NCI-H524 (cell line): ENCODE measurements at places on chromosomes 16 and 17.

- DNase-seq = no peak
Measured at GRCh38 chr17:40457369-40457768, 14.1 kb downstream of the IGFBP4 start.

DNA sequence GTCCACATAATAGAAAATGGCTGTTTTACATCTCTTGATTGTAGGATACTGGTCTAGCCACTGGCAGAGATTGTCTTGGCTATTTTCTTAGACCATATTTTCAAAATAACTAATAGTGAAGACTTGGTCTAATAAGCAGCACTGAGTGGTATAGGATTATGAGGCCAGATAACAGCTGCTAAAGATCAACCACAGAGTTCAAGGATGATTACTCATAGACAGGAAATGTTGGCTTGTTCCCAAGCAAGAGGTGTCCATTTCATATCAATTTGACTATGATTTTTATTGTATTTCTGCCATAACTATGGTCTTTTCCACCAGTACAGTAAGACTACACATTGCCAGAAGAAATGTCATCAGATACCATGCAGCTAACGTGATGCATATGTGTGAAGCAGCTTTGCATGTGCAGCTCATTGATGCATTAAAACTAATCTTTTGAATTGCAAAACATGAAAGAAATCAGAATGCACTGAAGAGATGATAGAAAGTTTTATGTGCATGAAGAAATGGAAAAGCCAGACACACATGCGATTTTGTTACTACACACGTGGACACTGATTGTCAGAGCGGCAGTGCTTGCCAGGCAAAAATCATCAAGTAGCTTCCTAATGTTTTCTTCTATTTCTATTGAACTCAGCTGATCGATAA, 693.3 kb downstream of the CDH11 start:
- peak; percentile 90 for DNase-seq

DNA sequence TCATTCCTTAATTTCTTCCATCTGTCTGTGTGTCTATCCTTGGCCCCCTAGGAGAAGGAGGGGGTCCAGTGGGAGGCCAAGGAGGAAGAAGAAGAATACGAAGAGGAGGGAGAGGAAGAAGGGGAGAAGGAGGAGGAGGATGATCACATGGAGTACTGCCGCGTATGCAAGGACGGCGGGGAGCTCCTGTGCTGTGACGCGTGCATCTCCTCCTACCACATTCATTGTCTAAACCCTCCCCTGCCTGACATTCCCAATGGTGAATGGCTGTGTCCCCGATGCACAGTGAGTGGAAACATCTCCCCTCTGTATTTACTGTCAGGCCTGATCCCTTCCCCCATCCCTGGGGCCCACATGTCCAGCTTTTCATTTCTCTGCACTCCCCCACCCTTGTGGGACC, 6.3 kb downstream of the CHD3 start:
- DNase-seq = no peak

DNA sequence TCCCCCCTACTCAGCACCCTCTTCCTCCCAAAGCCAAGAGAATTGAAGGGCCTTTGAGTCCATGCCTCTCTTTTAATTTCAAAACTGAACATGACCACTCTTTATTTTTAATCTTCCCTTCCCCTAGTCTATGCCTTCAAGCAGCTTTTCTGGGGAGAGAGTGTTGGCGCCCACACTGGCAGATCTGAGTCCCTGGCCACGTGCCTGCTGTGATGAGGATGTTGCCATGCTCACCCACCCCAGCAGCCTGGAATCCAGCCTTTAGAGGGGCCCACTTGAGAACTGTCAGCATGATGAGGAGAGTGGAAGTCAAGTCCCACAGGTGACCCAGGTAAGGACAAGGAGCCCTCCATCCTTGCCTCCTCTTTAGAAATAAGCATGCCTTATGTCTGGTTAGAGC, 20.3 kb upstream of the CACNG3 start:
- DNase-seq = no peak

DNA sequence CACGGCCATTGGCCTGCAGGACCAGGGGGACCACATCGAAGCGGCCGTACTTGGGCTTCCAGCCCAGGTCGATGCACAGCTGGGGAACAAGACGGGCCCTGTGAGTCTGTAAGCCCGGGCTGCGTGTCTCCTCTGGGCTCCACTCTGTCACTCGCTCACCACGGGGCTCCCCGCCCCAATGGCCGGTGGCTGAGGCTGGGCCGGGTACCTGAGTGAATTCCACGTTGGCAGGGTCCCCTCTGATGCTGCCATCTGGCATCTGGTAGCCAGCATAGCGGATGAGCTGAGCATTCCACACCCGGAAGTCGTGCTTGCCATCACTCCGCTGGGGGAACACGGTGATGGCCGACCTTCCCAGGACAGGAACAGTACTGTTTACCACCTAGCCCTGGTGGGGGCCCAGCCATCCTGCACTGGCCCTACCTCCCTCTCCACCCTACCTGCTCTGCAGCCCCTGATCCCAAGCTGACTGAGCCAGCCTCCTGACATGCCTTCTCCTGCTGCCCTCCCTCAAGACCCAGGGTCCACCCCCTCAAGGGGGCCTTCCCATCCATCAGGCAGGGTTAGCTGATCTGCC, 19.4 kb downstream of the NOS2 start:
- DNase-seq = no peak
